Melanocyte of skin (primary cell): ENCODE measurements at places on chromosomes 16 and 17. TPM values are rescaled to one million over a fixed set of nuclear protein-coding genes. Genes with fewer than 3 reads are reported as not detected.

Gene ST6GALNAC2
- 60.2 and 64.3 TPM in 2 replicates for total RNA-seq

Gene APOBR
- under 0.01 TPM in 1 of 2 replicates, not detected in the other for total RNA-seq

Gene FBXO31
- total RNA-seq = 25.8 and 35.6 TPM in 2 replicates

Gene OGFOD3
- 21.6 and 28.1 TPM in 2 replicates for total RNA-seq

Gene SCGB1C2
- not detected in 2 replicates for total RNA-seq

Gene KIF2B
- not detected in 2 replicates for total RNA-seq

Gene OR3A3
- not detected in 2 replicates for total RNA-seq

Gene ASPA
- total RNA-seq = 18.5 and 28.6 TPM in 2 replicates

Gene ITGB3
- total RNA-seq = 23.4 and 75.3 TPM in 2 replicates

Gene AOC2
- total RNA-seq = 1.00 and 1.1 TPM in 2 replicates

Gene PRSS21
- 1.4 TPM in 1 of 2 replicates, not detected in the other for total RNA-seq

Gene PIK3R5
- 0.69 TPM in 1 of 2 replicates, not detected in the other for total RNA-seq

Gene TEFM
- total RNA-seq = 10.3 and 16.4 TPM in 2 replicates

Gene TPSB2
- total RNA-seq = not detected in 2 replicates

Gene GPR139
- not detected in 2 replicates for total RNA-seq

Gene SPIRE2
- 8.0 and 10.3 TPM in 2 replicates for total RNA-seq

Gene SLC47A1
- total RNA-seq = 11.3 and 17.9 TPM in 2 replicates
